ENCODE measurements at places on chromosomes 1 and 21. TPM values are rescaled to one million over a fixed set of nuclear protein-coding genes. Genes with fewer than 3 reads are reported as not detected.

DNA sequence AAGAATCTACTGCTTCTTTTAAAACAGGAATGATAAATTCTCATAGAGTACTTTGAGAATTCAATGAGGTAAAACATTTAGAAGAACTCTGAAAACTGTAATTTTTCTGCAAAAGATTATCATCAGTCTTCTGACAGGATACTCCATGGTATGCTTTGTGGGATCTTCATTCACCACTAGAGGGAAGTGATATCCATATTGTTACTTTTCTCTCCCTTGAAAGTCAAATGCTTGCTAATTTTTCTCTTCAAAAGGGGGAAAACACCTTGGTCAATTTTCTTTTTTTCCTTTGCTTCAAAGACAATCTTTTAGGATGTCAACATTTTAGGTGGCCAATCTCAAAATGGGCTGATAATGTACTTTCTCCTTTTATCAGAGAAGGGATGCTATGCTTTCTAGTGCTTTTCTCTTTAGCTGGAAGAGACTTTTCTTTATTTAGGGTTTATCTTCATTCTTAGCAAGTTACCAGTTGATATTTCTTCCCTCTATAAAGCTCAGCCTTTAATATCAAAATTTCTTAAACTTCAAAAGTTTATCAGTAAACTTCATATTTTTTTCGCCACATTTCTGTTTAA is 95.5 kb downstream of the NEGR1 start:
- DNase-seq = peak; percentile 47

DNA sequence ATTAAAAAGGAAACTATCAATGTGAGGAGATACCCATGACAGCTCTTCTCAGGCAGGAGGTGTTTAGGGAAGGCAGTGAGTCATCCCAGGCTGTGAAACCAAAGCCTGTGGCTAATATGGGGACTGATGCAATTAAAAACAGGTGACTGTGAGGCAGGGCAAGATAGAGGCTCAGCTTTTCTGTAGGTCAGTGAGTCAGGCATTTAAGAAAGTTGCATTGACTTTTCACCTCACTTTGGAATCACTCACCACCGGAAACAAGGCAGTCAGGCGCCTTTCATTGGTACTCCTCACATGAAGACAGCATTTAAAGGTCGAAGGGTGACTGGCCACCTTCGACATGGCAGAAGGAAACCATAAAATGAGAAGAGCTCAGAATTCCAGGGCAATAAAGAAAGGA is 54.5 kb downstream of the PAPPA2 start:
- peak; percentile 22 for DNase-seq

KCNC4 gene
- 9.5 TPM for total RNA-seq

DNA sequence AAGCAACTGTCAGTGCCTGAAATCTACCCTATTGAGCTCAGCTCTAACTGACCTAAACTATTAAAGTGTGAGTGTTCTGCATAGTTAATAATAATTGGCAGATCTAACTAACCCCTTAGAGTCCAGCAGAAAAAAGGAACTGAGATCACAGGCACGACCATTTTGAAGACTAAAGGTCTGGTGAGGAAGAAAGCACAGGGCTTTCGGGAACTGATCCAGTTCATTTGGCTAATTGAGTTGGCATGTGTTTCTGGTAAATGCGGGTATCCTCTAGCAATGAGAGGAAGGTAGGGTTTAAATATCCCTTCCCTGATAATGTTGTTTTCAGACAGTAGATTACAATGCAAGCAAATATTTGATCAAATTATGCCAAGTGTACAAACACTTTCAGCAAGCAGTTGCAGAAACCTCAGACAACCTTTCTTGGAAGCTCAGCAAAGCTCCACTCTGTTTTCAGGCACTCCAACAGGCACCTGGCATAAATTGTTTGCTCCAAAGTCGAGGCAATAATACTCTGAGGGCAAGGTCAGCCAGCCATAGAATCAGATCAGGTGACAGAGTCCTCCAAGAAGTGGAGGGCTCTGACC is 100.8 kb downstream of the KCNK1 start:
- DNase-seq = no peak

DNA sequence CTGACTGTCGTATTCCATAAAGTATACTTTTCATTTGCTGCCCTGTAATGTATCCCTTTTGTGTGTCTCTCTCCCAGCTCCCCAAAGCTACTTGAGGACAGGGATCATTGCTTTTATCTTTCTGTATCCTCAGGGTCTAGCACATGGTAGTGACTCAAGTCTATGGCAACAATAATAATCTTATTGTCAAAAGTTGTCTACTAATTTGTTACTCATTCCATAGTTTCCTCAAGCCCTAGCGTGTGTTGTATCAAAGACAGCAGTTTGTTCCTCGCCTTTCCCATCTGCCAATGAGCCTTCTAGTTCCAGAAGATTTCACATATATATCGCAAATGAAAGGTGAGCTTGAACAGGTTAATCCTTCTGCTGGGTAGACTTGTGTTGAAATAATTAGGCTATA is 9.8 kb upstream of the SLC30A1 start:
- DNase-seq = no peak

GRCh38 chr1:11286735-11287410 is 13.9 kb downstream of the UBIAD1 start:
- DNase-seq = peak; percentile 84

DNA sequence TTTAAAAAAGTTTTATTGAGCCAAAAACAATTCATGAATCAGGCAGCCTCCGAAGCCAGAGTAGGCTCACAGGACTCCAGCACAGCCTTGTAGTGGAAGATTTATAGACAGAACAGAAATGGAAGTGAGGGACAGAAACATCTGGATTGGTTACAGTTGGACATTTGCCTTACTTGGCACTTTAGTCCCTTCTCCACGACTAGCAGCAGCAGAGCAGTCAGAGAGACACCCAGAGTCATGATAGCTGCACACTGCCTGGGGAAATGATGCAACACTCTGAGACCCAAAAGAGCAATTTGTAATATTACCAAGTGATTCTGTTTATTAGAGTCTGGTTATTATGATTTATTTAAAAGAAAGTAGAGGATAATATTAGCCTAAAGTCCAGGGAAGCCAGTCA is 72.2 kb upstream of the KRTAP11-1 start:
- DNase-seq = no peak

DNA sequence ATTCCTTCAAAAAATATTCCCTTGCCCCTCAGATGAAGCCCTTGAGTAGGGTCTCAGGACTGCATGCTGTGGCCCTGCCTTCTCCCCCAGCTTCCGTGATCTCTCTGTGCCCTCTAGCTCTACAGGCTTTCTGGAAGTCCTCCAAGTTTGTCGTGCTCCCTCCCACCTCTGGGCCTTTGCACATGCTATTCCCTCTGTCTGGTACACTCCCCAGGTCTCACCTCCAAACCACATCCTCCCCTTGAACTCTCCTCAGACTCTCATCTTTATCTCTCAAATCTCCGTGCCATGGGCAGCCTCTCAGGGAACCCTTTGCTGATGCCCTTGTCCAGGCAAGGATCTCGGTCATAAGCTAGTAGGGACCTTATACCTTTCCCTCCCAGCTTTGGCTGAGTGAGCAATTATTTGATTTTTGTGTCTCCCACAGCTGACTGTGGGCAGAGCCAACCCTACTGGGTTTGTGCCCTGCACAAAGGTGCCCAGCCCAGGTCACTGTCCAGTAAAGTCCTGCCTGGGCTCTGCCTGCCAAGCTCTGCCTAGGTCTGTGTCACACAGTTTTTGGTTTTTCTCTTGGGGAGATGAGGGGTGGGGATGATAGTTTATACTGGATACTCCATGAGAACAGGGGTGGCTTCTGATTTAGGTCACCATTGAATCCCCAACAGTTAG is 188.1 kb downstream of the ZNF281 start:
- DNase-seq = no peak

DNA sequence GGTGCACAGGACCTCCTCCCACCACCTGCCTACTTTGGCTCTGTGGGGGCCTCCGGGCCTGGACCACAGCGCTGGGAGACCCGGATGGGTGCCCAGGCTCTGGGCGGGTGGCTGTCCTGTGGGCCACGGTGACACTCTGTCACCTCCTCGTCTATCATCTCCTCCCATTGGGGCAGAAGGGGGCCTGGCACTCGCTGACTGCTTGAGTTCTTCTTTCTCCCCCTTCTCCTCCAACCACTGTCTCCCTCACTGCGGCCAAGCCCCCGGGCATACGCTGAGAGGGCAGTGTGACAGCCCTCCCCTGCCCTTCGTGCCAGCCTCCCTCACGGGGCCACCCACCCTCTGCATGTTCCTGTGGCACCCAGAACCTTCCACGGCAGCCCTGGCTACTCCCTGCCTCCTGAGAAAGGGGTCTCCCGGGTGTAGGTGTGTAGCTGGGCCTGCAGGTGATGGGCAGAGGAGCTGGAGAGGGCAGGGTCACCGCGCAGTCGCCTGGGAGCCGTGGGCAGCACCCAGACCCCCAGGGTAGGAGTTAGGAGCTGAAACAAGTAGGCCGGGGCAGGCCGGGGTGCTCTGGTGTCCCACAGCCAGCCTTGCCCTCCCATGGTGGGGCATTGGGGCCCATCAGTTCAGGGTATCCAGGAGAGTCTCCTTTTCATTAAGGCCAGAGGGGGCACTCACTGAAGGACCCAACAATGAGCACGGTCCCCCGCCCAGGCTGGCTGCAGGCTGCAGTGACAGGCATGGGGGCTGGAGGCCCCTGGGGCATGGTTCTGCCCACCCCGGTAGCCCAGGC is 9.2 kb upstream of the ARF1 start:
- DNase-seq = no peak

DNA sequence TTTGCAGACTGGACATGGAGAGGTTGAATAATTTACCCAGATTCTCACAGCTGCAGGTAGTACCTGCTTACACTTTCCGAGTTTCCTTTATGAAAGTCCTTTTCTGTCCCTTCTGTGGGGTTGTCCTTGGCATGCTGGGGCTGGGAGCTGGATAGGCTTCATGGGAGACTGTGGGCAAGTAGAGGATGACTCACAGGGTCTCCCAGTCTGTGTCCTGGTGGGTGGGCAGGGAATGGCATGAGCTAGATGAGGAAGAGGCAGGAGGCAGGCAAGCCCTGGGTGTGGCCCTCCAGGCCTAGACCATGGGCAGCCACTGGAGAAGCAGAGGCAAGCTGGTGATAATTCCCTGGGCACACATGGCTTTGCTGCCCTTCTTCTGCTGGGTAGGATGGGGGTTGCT is 80.6 kb downstream of the NAV1 start:
- no peak for DNase-seq

GRCh38 chr1:198363625-198364151 is 176.8 kb downstream of the ATP6V1G3 start:
- no peak for DNase-seq

FAM110D gene
- not detected for total RNA-seq

DNA sequence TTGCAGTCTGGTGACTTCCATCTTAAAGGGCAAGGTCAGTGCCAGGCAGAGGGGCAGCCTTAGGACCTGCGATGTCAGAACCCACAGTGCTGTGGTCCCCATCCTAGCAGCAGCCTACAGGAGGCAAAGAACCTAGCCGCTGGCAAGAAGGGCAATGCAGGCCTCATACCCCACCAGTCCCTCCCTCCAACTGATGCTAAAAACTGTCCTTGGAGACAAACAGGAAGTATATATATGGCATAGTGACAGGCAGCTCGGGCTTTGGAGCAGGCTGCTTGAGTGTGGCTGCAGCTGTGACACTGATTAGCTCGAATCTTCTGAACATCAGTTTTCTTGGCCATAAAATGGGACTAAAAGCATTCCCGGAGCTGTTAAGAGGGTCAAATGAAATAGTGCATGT is 156.0 kb upstream of the VAMP3 start:
- DNase-seq = no peak
